ENCODE measurements at places on chromosomes 3 and 15. TPM values are rescaled to one million over a fixed set of nuclear protein-coding genes. Genes with fewer than 3 reads are reported as not detected.

Gene FRMD5
- 0.41 TPM for total RNA-seq

Gene KLHL40
- not detected for total RNA-seq

Gene IDH3A
- total RNA-seq, result 96.7 TPM

Gene ZNF620
- total RNA-seq, result 7.3 TPM

Gene SERPINI2
- total RNA-seq, result not detected

DNA sequence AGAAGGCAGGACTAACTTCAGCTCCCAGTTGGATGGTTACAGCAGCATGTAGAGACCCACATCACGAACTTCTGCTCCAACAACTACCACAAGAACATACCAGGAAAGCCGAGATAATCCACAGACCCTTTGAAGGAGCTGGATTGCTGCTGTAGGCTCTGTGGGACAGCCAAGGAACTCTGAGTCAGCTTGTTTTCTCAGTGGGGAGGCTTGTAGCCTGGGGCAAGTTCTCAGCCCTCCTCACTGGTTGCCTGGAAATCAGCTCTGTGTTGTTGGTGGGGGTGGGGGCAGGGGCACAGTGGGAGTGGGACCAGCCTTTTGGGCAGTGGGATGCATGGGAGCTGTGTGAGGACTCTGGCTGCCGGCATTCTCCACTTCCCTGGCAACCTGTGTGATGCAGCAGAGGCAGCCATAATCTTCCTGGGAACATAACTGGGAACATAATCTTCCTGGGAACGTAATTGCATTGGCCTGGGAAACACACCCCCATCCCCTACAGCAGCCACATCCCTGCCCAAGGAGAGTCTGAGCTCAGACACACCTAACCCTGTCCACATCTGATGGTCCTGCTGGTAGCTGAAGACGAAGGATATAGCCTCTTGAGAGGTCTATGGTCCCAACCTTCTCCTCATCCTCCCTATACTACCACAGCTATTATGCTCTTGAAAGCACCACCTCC is 153.1 kb downstream of the PEAK1 start:
- DNase-seq, result no peak

GRCh38 chr3:107627962-107628542 is 105.3 kb downstream of the BBX start:
- no peak for DNase-seq

DNA sequence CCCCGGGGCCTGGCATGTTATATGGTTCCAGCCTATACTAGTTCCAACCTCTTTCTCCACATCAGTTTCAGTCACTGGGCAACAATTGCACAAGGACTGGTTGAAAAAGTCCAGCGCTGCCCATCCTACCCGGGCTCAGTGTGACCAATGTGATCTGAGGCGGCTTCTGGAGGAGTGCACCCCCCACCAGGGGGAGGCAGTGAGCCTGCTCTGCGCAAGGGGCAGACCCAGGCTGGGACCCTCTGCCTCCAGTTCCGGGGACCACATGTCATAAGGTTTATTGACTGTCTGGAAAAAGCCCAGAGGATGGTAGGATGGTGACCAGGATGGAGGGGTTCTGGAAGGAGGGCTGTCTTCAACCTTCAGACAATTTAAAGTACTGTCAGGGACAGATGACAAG is 25.6 kb upstream of the NR2E3 start:
- DNase-seq, result no peak

Data from sigmoid colon (tissue), 7 donors.